Pancreas (tissue), 10 donors: ENCODE measurements at places on chromosomes 7 and 10. TPM values are rescaled to one million over a fixed set of nuclear protein-coding genes. Genes with fewer than 3 reads are reported as not detected.

DNA sequence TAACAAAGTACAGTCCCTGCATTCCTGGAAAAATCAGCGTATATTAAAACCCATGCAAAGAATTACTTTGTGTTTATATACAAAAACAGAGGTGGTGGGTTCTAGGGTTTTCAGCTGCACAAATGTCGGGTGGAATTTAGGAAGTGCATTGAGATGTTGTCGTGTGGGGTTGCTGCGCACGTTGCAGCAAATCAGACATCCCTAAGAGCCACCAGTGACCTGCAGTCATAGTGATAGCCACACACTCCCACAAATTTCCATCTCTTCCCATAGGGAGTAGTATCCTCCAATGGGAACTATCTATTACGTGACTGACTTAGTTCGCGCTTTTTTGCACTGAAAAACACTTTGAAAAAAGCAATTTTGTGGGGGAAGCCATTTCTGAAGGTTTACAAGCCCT lies 375.2 kb upstream of the GALNT17 start:
- H3K4me3 ChIP-seq = no peak overlapping the region
- H3K27ac ChIP-seq = no peak overlapping the region
- no peak for DNase-seq
- no peaks in the 10 kb centered on the region for H3K4me1 ChIP-seq

GRCh38 chr10:87504307-87504639 lies 420 bp upstream of the MINPP1 start:
- H3K4me1 ChIP-seq = peaks cover 13% of the 10 kb centered on the region
- H3K4me3 ChIP-seq = peak overlapping the region; percentile 95
- peak overlapping the region; percentile 84 for H3K27ac ChIP-seq
- no peak for DNase-seq
- no peaks in the 10 kb centered on the region for H3K27me3 ChIP-seq
- H3K36me3 ChIP-seq = no peaks in the 10 kb centered on the region

HKDC1 gene
- 9.3 TPM for total RNA-seq

DNA sequence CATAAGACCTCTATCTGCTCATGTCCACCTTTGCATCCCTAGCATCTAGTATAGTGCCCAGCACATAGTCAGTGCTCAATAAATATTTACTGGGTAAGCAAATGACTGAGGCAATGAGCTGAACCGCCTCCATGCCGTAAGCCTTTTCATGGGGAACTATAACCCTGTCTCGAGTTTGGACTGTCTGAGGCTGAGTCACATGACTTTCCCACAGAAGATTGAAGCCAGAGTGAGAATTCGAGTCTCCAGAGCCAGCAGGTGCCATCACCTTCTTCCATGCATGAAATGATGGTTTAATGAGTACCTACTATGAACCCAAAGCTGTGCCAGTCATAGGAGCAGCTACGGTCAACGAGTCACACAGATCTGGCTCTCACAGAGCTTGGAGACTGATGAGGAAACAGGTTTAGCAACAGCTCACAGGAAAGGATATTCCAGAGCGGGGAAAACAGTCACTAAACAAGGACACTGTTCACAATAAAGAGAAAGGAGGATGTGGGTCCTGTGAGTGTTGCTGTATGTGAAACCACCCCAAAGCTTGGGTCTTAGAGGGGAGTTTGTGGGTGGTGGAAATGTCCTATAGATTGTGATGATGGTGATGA lies 75.2 kb downstream of the TEX36 start:
- no peak overlapping the region for H3K27ac ChIP-seq
- no peaks in the 10 kb centered on the region for H3K36me3 ChIP-seq
- H3K4me1 ChIP-seq = no peaks in the 10 kb centered on the region

GRCh38 chr7:151819866-151820265 lies 57.0 kb downstream of the PRKAG2 start:
- H3K4me1 ChIP-seq = peaks cover 36% of the 10 kb centered on the region
- no peaks in the 10 kb centered on the region for H3K27me3 ChIP-seq
- H3K4me3 ChIP-seq = no peak overlapping the region

LRRC61 gene
- total RNA-seq = 8.1 TPM

DNA sequence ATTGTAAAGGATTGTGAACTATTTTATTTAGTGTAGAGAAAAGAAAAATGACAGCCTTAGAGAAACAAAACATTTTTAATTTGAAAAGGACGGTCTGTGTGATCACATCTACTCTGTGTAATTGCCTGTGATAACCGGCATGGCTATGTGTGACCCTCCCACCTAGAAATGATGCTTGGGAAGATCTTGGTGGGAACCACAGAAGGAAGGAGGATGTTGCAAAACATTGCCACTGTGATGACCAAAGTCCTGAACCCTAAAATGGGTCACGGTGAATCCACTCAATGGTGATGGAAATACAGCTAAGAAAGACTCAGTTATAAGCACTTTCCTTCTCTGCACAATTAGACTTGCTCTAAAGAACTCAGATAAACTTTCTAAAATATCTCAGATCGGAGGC lies 221.3 kb upstream of the FRMD4A start:
- H3K4me1 ChIP-seq = peaks cover 37% of the 10 kb centered on the region
- H3K4me3 ChIP-seq = no peak overlapping the region

PTPRN2 gene
- total RNA-seq = 30.0 TPM

GRCh38 chr7:37198906-37199485 lies 249.7 kb downstream of the ELMO1 start:
- no peaks in the 10 kb centered on the region for H3K27me3 ChIP-seq
- H3K4me1 ChIP-seq = no peaks in the 10 kb centered on the region
- no peak overlapping the region for H3K4me3 ChIP-seq
- no peaks in the 10 kb centered on the region for H3K36me3 ChIP-seq

HTR5A gene
- not detected for total RNA-seq

- H3K27me3 ChIP-seq = no peaks in the 10 kb centered on the region
- H3K27ac ChIP-seq = no peak overlapping the region
- H3K4me3 ChIP-seq = no peak overlapping the region
- no peaks in the 10 kb centered on the region for H3K36me3 ChIP-seq
Observed at GRCh38 chr10:131032329-131033165, 279.0 kb downstream of the TCERG1L start.
